ENCODE measurements at places on chromosomes 4 and X. TPM values are rescaled to one million over a fixed set of nuclear protein-coding genes. Genes with fewer than 3 reads are reported as not detected.

- no peak for DNase-seq
These were observed at the start of gene DCTD for GRCh38 chr4:182917182-182918043. Gene DCTD, minus strand, starts transcription at chr4:182917386. Its CDS starts 1,818 bp downstream, at chr4:182915568.

FAM120C gene
- 5.4 TPM for total RNA-seq

- DNase-seq: no peak
These were observed 38.8 kb downstream of the TBCK start for GRCh38 chr4:106277140-106277675.

DNA sequence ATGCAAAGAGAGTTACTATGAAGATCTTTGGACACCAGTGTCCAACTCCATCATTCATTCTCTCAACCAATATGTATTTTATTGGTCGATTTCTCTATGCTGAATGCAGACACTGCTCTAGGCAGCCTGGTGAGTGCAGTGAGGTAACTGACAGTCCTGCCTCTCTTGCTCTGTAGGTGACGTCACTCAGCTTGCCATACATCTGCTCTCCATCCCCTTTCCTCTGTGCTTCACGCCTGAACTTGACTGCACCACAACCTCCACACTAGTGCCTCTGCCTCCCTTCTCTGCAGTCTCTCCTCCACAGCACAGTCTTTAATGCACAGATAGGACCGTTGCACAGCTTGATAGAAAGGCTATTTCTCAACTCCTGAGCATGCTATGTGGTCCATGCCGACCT is 344.9 kb upstream of the NOCT start:
- DNase-seq: no peak

KLKB1 gene
- not detected for total RNA-seq

- no peak for DNase-seq
These were observed 38.9 kb downstream of the FNIP2 start for GRCh38 chr4:158807691-158808090.

DNA sequence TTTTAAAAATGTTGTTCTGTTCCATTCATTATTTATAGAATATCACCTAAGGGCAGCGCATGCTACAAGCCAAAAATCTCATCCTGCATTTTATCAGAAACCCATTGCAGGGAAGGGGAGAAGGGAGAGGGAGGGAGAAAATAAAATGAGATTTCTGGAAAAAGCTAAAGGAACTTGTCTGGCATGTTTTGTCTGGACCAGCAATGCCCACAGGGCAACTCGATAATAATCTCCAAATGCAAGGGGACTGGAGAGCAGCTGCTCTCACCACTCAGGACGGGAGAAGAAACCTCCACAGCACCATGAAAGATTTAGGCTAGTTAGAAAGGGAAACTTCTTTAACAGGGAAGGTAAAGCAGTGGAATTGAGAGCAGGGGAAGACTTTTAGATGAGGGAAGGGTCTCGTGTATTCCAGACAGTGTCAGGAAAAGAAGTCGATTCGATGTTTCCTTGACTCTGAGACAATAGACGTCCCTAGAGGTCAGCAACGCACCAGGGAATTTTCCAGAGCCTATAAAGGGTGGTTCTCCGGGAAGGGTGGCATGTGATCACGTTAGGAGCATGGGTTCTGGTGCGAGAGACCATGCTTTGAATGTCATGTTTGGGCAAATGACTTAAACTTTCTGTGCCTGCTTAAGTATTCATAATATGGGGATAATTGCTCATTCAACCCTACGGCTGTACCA is 132.2 kb upstream of the NDP start:
- DNase-seq: no peak

DNA sequence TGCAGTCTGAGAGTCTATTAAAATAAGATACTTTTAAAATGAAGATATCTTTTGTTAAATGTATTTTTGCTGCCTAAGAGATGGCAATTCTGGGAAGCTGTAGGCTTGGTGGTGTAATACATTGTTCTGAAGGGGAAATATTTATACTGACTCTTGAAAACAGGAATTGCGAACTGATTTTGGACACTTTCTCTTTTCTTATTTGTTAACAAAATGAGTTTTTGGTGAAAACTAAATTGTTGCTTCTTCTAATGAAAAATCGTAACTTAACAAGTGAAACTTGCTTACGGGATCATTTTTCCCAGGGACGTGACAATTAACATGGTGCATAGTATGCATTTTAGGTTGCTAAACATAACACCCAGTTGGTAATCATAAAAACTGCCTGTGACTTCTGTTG is 71.0 kb downstream of the RAPGEF2 start:
- no peak for DNase-seq

DNA sequence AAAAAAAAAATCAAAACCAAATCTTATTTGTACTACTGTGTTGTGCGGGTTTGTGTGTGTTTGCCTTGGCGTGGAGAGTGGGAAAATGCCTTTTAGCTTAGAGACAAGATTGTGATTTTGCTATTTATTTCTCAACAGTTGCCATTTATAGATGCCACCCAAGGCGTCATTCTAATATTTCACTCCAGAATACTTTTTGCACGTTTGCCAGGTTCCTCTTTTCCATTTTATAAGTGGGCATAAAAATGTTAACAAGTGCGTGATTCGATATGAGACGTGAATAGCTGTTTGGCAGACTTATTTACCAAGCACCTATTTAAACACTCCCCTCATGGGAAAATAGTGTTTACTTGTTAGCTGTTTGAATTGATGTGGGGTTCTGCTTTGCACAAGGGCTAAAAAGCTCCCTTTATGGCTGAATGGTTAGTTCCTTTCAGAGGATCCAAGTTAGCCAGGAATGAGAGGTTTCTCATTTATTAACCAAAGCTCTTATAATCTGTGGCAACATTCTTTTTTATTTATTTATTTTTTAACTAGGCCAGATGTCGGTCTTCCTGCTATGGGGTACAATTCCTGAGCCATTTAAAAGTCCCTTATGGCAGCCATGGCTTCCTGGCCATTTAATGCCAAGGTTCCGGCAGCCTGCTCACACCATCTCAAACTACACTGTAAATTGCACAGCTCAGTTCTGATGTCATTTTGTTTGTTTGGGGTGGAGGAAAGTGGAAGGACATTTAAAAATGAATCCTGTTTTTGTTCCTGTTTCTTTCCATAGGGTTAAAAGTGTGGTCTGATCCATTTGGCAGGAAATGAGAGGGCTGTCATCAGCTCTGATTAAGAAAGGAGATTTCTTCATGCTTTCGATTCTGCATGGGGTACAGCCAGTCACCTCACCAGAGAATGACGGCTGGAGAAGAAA is 14.6 kb downstream of the SMIM20 start:
- no peak for DNase-seq

XAGE2 gene
- total RNA-seq: not detected

DNA sequence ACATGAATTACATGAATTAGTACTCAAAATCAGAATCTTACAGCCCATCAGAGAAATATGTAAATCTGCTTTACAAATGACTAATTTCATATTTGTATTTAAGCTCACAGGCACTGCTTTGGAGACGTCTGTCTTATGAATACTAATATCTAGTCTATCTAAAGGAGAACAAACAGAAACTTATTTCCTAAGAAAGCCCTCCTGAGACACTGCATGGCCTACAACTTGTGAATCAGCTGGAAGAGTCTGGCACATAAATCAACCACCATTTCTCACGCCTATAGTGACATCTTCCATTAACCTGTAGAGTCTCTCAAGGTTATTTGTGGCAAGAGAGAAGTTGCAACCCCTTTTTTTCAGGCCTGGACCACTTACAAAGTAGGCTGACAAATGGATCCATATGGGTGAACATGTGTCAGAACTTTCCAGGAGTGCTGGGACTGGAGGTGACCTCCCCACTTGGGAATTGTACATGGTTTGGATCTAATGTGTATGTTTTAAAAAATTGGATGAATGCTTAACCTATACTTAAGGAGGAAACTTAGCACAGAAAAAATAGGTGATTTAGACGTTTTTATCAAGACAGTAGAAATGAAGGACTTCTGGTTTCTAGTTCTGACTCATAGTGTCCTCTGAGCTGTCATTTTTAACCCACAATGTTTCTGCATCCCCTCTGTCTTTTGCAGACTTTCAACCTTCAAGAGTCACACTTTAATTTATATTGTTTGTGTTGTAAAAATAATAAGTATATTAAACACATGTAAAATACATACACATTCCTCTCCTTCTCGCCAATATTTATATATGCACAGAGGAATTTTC is 83.2 kb upstream of the ARHGAP24 start:
- no peak for DNase-seq

- no peak for DNase-seq
These were observed 16.0 kb upstream of the MID1 start for GRCh38 chrX:10636337-10636736.
